ENCODE measurements at places on chromosomes 2 and 18.

GRCh38 chr18:12819322-12819721, 64.7 kb downstream of the PTPN2 start:
- DNase-seq, result no peak

DNA sequence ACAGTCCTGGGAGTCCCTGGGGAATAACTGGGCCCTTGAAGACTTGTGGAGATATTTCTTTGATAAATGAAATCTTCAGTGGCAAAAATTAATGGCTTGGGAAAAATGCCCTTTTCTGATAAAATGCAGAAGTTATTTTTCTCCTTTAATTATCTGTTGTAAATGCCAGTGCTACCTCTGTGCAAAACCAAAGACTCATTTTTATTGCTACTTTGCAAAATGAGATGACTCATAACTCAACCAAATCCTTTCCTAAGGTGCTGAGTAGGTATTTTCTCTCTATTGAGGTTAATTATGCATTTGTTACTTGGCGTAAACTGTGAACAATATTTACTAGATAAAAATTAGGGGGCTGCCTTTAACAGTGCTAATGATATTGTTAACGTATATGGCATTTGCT, 163.9 kb downstream of the DOK6 start:
- DNase-seq, result no peak

DNA sequence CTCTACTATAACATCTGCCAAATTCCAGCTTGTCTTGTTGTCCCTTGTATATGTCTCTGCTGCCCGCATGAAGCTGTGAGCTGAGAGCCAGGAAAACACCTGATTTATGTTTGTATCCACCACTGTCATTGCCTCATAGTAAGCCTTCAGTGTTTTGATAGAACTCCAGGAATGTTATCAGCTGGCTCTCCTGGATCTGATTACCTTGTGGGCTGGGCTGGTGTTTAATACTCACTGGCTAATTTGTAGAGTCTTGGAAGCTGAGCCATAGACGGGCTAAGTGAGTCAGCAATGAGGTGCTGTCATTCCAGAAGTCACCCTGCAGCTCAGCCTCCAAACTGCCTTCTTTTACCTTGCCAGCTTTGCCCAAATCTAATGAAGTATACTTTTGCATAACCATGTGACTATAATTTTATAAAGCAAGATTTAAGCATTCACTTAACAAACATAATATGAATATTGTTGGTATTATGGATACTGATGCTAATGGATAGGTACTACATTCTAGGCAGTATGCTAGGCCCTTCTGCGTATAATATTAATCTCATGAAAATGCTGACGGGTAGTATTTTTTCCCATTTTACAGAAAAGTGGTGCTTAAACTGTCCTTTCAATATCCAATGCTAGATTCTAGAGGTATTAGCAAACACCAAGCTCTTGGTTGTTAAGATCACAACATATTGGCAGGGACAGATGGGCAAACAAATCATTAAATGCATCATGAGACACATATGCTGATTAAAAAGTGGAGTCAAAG, 62.7 kb upstream of the GATA6 start:
- no peak for DNase-seq

GRCh38 chr2:38076152-38076709, 280 bp upstream of the CYP1B1 start:
- no peak for DNase-seq

DNA sequence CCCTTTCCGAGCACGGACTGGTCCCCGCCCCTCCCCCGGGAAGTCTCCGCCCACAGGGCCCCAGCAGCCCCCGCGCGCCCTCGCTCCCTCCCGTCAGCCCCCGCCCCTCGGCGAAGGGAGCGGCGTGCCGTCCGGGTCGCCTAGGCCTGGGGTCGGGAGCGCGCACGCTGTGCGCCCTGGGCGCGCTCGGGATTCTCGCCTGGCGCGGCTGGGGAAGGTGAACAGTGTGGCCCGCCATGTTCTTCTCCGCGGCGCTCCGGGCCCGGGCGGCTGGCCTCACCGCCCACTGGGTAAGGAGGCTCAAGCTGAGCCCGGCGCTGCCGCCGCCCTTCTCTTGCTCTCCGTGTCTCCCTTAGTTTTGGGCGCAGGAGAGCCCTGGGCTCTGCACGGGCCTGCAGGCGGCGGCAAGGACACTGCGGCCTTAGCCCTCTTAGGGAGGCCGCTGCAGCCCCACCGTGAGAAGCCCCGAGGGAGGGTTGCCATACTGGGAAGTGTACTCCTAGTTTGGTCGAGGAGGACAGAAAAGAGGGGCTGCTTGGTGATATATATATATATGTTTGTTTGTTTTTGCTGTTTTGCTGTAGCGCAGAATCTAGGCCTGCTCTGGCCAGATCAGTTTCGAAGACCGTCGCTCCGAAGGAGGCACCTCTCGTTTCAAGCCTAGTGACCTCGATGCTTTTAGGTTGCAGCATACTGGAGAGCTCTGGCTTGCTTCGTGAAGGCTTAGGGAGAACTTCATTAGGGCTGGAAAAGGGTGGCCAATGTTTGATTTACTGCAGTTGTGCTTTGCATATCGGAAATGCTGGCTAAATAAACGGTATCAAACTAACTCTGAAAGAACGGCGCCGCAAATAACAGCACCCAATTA, at the start of gene NDUFV2:
TSS of gene NDUFV2 (plus strand) at position 192 of the 868 bp plus-strand sequence. CDS start at position 237, 45 bp downstream.
- DNase-seq, result peak; percentile 95

- no peak for DNase-seq
Measured at GRCh38 chr2:36367895-36368353, 12.3 kb downstream of the CRIM1 start.

DNA sequence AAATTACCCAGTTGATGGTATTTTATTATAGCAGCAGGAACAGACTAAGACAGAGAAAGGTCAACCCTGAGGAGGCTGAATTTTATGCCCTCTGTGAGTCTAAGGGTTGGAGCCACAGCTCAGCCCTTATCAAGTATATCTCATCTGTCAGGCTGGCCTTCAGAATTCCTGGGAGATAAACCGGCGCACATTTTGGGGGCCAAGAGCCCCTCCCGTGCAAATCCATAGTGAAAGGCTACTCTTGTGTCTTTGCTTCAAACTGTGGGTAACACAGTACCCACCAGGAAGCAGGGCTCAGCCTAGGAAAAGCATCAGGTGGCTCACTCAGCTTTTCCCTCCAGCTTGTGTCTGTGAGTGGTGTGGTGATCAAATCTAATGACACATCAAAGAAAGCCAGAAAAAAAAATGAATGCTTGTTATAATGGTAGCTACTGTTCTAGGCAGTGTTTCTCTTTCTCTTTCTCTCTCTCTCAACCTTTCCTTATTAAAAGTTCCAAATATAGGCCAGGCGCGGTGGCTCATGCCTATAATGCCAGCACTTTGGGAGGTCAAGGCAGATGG, 25.0 kb upstream of the ASXL2 start:
- DNase-seq, result no peak
